ENCODE measurements at places on chromosomes 5 and 9.

- no peak for DNase-seq
Measured at GRCh38 chr9:18360005-18360404, 113.9 kb upstream of the ADAMTSL1 start.

GRCh38 chr9:126390923-126391322, 64.3 kb downstream of the MVB12B start:
- no peak for DNase-seq

DNA sequence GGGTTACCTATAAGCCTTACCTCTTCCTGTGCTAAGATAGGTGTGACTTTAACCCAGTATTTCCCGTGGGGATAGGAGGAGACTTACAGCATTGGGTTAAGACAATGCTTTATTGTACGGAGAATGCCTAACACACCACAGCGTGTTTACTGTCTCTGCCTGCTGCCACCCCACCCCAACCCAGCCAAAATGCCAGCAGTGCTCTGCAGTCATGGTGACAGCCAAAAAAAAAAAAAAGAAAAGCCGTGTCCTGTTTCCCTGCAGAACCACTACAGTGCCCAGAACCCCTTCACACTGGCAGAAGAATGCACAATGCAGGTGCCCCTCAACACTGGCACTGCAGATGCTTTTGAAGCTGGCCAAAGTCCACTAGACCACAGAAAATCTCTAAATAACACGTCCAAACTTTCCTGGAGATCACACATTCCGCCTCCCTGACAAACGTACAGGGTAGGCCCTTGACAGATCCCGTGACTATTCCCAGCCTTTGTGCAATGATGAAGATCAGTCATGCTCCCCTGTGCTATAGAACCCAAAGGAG, 102.2 kb downstream of the SERINC5 start:
- no peak for DNase-seq

DNA sequence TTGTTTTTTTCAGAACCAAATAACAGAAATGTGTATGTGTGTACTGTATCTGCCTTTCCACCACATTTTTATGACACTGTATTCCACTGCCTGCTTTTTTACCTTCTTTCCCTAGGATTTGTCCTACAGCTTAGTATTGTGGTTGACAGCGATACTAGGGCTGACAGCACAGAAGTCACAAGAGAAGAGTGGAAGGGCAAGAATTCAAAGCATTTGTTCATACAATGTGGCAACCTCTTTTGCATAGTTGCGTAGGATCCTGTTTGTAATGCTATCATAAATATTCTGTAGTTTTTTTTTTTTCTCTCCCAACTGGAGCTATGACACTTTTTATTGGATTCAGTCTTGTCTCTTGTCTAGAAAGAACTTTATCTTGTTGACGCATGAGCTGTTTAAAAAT, 5.6 kb upstream of the BNIP1 start:
- DNase-seq: no peak

GRCh38 chr9:91071184-91071990, 269.8 kb downstream of the SYK start:
- DNase-seq: peak; percentile 42

DNA sequence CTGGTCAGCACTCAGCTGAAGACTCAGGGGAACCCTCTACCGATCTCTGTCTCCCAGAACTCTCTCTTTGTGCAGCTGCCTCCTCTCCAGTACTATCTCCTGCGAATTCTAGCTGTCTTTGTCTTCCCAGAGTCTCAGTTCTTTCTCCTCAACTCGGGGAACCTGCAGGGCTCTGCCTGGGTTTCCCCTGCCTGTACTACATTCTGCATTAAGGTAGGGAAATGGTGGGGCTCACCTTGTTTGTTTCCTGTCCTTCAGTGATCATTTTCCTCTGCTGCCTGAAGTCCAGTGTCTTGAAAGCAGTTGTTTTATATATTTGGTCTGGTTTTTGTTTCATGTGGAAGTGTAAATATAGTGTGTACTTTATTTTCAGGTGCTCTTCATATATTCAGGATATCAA, 43.1 kb upstream of the IGFBPL1 start:
- no peak for DNase-seq

DNA sequence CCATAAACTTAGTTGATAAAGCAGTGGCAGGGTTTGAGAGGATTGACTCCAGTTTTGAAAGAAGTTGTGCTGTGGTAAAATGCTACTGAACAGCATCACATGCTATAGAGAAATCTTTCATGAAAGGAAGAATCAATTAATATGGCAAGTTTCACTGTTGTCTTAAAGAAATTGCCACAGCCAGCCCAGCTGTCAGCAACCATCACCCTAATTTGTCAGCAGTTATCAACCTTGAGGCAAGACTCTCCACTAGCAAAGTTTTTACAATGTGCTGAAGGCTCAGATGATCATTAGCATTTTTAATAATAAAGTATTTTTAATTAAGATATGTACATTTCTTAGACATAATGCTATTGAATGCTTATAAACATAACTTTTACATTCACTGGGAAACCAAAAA, 101.0 kb upstream of the SH3GL2 start:
- DNase-seq: no peak

- DNase-seq: no peak
Measured at GRCh38 chr9:32705059-32705458, 69.6 kb upstream of the TAF1L start.

DNA sequence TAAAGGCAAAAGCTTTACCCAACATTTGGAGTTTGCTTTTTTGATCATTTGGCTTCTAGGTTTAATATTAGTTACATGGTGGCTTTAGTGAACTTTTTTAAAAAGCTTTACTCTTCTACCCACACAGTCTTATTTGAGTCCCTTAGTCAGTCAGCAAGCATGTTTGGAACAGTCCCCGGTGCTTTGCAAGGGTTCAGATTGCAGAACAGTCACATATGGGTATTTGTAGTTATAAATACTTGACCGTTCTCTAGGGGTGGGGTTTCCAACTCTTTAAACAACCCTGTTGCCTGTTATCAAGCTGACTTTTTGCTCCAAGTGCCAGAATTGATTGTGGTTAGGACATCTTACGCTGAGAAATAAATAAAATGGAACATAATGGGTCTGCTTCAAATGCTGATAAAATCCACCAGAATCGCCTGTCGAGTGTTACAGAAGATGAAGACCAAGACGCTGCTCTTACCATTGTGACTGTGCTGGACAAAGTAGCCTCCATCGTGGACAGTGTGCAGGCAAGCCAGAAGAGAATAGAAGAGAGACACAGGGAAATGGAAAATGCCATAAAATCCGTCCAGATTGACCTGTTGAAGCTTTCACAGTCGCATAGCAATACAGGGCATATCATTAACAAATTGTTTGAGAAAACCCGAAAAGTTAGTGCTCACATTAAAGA, at the start of gene CAVIN4:
CAVIN4 (plus strand) TSS at position 304 of the 673 bp plus-strand sequence; CDS start at position 369, 65 bp downstream.
- peak; percentile 57 for DNase-seq

DNA sequence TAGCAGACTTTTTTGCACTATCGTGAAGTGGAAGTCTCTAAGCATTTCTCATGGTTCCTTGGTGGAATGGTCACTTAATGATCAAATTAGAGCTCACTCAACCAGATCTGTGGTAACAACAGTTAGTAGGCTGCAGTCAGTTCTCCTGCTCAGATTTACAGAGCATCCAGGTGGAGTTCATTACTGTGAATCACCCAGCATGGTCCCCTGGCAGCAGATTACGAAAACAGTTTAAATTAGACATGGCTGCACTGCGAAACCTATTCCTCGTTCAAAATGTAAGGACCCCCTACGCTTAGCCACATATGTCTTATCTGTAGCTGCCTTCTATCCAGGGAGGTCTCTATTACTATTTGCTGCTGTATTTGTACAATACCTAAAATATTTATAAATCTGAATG, 823.6 kb upstream of the ARRDC3 start:
- peak; percentile 22 for DNase-seq

DNA sequence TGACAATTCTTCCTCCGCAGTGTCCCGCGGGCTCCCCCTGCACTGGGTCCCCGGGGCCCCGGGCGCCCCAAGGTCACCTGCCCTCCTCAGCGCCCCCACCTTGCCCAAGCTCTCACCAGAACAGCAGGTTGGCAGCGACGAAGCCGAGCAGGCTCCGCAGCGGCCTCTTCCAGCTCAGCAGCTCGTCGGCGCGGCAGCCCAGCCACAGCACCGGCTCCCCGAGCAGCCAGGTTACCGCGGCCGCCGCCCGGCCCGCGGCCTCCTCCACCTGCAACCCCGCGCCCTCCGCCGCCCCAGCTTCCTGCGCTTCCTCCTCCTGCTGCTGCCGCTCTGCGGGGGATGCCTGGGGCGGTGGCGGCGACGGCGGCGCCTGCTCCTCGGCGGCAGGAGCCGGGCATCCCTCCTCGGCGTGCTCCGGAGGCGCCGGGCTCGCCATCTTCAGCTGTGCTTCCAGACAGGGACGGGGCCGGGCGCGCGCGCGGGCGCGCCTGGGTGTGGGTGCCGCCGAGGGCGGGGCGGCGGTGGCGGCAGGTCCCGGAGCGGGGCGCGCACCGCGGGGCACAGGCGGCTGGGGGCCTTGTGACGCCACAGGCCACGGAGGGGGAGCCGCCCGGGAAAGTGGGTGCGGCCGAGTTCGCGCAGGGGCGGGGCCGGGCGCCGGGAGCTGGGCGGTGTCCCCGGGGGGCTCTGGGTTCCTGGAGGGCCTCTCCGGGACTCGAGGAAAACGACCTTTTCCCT, at the start of gene RETREG1:
RETREG1 (minus strand) TSS at position 462 of the 738 bp plus-strand sequence; CDS start at position 436, 26 bp downstream.
- DNase-seq: peak; percentile 70

GRCh38 chr9:99822806-99823591, 1.3 kb downstream of the NR4A3 start:
- peak; percentile 69 for DNase-seq

DNA sequence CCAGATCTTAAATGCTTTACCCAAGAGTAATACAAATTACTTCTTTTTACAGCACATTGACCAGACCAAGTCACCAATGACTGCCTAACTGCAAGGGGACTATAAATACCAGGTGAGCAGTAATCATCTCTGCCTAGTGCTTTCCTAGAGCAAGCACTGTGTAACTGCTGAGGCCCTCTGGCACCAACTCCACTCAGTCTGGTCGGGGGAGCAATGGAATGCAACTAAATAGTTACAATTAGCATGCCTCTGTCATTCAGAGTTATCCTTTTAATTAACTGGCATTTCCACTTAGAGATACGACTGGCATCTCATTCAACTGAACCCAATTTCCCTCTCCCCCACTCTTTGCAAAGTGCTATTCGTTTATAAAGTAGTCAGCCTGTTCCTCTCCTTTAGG, 1309.1 kb upstream of the DMAC1 start:
- no peak for DNase-seq

DNA sequence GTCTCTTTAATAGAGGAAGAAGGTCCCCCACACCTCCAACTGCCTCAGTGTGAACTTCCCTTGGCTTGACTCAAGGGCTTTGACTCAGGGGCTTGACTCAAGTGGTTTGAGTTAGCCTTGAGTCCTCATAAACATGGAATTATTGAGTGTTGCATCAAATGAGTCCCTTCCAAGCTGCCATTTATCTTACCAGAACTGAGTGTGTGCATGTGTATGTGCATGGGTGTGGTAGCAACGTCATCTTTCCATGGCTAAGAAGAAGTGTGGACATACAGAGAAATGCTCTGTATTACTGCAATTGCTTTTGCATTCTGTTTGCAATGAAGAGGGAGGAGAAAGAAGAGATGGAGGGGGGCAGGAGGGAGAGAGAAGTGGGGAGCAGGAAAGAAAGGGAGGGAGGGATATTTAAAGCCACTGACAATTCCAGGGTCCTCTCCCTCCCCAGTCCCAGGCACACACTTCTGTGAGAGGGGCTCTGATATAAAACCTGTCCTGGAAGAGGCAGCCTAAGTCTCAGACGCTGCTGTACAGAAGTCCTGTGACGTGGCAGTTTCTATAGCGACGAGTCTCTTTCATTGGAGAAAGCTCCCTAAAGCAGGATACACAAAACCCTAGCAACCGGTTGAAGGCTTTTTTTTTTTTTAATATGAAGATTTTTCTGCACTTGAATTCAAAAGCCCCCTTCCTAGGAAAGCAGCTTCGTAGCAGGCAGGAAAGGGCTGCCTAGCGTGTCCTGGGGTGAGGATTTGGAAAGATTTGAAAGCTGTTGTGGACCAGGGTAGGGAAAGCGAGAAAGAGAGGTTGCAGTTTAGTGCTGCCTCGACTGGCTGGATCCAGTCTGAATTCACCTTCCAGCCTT, 93.3 kb upstream of the MAP1B start:
- DNase-seq: peak; percentile 19
